IPS DF 19.7 (cell line): ENCODE measurements at places on chromosomes 7 and 10.

- DNase-seq: no peak
These were observed 174.4 kb downstream of the ELFN1 start for GRCh38 chr7:1844336-1844950.

GRCh38 chr10:74081192-74081803 lies 69.3 kb downstream of the AP3M1 start:
- no peak for DNase-seq

GRCh38 chr7:33339074-33339790 lies 209.9 kb downstream of the BBS9 start:
- no peak for DNase-seq

DNA sequence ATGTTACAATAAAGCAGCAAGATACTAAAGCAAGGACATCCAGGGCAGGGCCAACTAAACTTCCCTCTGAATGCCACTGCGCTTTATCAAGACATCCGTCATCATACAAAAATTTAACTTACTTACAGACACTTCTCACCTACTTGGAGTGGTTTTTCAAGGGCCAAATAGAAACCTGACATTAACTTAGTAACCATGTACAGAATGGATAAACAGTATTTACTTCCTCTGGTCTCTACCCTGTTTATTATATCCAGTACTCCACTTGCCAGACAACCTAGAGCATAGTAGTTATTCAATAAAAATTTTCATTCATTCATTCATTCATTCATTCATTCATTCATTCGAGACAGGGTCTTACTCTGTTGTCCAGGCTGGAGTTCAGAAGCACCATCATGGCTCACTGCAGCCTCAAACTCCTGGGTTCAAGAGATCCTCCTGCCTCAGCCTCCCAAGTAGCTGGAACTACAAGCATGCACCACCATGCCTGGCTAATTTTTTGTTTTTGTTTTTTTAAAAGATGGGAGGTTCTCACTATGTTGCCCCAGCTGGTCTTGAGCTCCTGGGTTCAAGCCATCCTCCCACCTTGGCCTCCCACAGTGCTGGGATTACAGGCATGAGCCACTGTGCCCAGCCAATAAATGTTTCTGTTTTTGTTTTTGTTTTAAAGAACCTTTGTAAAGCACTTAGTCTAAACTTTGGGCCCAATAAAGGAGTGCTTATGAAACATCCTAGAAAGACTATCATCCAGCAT lies 19.0 kb downstream of the SMURF1 start:
- DNase-seq: no peak

DNA sequence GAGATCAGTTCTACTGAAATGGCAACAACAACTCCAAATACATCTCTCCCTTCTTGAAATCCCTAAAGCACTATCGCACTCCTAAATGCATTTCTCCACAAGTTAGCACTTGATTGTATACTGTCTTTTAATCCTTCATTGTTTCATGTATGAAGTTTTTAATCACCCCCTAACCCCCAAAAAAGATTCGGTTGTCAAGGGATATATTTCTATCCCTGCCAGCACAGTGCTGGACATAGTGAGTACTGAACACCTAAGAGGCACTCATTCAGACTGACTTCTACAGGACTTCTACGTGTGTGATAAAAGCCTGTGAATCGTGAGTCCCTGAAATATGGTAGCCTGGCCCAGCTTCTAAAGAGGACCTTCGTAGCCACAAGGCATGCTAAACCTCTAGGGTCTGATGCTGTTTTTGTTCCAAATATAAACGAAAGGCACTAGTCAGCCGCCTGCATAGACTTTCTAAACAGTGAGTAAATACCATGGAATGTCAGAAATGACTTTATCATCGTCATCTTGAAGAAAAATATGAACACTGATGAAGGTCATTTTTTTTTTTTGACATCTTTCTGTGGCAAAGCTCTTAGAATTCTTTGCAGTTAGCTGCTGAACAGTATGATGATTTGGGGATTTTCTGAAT lies 14.6 kb upstream of the ZSCAN21 start:
- DNase-seq: no peak

DNA sequence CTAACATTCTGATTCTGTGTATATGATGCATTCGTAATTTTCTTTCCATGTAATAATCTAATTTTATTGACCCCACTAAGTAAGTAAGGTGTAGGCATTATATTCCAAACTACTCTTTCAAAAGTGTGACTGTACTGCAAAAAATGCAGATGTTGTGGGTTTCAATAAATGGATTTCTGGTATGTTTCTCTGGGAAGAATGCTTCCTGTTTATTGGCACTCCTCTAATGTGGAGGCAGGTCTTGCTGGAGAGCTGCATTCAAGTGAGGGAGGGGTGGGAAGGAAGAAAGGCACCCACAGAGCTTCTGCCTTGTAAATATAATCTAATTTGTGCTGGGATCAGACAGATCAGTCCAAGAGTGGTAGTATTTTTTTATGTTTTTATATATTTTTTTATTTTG lies 23.9 kb downstream of the ST7 start:
- DNase-seq: no peak

DNA sequence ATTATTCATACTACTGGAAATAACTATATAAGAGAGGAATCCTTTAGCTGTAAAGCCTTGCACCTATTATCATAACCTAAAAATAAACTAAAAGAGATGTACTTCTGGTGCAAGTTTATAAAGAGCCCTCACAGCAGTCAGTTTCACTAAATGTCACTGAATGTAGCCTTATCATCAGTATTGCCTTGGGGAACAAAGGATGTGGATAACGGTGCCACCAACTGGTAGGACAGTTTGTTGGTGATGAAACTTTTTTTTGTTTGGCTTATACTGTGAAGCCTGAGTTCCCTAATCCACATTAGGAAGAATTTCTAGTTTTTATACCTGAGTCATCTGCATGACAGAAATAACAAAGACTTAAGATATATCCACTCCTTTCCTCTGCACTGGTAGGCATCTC lies 117.9 kb upstream of the COL1A2 start:
- DNase-seq: no peak

DNA sequence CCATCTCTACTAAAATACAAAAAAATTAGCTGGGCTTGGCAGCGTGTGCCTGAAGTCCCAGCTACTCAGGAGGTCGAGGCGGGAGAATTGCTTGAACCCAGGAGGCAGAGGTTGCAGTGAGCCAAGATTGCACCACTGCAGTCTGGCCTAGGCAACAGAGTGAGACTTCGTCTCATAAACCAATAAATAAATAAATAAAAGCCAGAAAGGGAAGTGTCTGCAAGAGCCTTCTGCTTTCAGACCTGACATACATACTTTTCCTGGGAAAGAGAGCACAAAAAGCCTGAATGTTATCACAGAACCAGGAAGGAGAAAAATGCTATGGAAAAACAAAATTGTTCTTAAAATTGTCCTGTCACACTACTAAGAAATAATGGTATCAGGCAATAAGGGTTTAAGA lies 4.1 kb upstream of the KIF5B start:
- no peak for DNase-seq

GRCh38 chr10:104367904-104368303 lies 14.3 kb downstream of the CFAP58 start:
- no peak for DNase-seq

GRCh38 chr7:43754596-43754995 lies 3.9 kb upstream of the BLVRA start:
- DNase-seq: no peak

DNA sequence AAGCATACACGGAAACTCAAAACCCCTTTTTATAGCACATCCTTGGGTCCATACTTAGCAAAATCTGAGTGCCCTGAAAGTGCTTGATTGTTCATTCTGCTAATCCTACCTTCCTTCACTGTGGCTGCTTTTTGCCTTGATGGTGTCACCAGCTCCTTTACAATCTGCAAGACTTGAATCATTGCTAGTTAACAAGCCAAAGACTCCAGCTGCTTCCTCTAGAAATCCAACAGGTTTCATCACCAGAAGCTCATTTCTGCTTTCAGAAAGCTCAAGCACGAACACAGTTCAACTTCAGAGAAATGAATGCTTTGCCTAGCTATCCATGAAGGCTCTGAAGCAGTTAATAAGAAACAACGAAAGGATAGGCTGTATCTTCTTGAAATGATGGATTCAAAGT lies 38.0 kb downstream of the USP6NL start:
- no peak for DNase-seq

GRCh38 chr7:157616426-157616825 lies 279.6 kb downstream of the DNAJB6 start:
- no peak for DNase-seq

DNA sequence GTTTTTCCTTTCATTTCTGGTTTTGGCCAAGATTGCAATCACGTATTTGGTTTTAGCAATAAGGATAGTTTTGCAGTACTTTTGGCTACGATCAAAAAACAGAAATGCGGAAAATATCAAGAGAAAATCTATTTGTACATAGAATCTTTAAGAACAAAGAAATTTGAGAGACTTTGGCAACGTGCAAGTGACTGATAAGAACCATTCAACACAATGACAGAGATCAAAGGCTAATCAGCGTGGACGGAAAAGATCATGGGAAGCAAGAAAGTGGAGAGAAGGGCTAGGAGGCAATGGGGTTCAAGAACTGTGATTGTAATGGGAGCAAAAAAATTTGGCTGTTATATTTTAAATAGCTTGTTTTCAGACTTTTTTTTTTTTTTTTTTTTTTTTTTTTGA lies 16.2 kb upstream of the LRRN3 start:
- DNase-seq: no peak

DNA sequence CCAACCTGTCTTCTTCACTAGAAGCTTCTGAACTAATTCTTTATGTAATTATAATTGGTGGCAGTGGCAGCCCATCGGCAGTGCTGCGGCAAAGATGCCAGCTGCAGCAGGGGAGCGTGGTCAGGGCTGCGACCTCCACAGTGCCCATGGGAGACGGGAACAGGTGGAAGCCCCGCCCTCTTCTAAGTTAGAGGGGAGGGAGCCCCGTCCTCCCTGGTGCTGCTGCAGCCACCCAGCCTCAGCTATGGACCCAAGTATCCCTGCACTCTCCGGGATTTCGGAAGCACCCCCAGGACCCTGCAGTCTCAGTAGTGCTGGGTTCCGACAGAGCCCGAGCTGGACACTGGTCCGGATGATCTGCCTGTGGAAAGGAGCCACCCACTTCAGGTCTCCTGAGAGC lies 117.0 kb upstream of the MBL2 start:
- DNase-seq: no peak

DNA sequence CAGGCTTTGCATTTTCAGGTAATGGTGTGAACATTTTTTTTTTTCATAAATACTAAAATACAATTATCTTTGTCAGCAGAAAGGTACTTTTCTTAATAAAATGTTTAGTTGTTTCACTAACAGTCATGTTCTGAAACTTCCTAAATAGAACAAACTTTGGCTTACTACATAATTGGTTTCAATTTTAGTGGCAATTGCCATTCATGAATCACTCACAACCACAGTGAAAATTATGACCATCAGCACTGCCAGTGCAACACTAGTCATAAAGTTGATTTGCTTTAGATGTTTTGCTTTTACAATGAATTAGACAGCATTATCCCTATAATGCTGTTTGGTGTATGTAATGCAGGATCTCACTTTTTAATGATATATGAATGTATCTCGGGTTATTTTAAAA lies 297.6 kb upstream of the PLXDC2 start:
- DNase-seq: no peak

DNA sequence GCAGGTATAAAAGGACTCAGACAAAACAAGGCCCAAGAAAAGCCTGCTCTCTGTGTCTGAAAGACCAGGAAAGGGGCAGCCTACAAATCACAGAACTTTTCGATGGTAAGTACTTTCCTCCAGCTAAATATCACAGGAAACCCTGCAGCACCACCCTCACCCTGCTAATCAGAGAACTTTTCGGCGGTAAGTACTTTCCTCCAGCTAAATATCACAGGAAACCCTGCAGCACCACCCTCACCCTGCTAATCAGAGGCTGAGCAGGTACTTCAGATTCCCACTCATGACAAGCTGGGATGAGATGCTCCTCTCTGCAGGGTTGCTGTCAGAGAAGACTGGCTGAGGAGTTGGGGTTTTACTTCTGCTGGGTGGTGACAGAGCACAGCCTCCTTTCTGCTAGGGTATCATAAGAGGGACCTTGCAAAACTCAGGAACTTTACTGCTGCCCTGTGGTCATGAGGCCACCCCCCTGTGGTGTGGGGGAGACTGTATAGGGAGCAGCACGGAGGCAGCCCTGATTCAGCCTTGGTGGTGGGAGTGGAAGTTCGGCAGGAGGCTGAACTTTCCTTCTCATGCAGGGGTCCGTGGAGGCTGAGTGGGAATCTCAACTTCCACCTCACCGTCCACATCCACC lies 7.2 kb downstream of the WDR37 start:
- DNase-seq: no peak

- DNase-seq: no peak
These were observed 29.5 kb upstream of the ZC3HAV1L start for GRCh38 chr7:139065323-139065722.

DNA sequence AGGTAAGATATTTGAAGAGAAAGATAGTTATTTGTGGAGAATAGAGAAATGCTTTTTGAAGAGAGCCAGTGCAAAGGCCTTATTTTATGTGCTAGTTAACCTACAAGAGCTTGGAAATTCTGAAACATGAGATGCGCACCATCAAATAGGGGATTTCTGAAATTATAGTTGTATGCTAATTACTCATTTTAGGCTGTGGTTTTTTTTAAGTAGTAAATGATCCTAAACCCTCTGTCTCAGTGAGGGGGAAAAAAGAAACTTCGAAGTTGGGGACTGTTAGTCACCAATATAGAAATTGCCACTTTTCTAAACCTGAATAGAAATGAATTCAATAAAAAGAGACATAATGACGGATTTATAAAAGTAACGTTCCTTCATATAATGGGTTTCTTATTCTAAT lies 119.3 kb upstream of the MDFIC start:
- DNase-seq: no peak

GRCh38 chr7:116584721-116585120 lies 59.9 kb downstream of the CAV1 start:
- no peak for DNase-seq

DNA sequence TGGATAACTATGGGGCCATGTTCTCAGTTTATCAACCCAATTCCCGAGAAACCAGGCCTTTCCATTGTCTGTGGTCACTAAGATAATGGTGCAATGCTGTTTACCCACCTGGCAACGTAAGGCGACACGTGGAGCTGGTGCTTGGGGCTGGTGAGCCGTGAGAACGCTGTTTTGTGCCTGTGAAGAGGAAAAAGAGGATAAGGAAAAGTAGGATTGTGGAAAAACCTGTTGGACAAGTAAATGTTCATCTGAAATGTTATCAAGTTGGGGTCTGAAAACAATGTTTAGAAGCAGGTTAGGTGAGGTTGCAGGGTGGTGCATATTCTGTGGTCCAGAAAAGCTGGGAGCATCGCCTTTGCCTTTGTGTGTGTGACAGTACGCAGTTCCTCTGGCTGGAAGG lies 88.5 kb downstream of the PPP1R17 start:
- no peak for DNase-seq

- no peak for DNase-seq
These were observed 77.1 kb downstream of the MAP3K8 start for GRCh38 chr10:30510932-30511700.
